NCI-H1417 (cell line): ENCODE measurements at places on chromosomes 2 and 18.

DNA sequence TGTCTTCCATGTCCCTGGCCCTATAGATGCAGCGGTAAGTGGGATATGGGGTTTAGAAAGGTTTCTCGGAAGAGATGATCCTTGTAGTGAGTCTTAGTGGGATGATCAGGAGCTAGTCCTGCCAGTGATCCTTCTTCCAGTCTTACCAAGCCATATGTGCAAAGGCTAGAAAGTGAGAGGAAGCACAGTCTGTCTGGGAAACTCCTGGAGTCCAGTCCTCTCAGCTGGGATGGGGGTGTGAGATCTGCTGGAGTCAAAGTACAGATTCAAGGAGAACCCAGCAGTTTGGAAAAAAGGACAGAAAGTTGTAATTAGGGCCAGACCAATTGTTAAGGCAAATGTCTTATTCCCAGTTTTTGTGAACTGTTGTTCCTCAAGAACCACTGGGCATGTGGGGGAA lies 83.3 kb downstream of the LIMS1 start:
- no peak for DNase-seq

DNA sequence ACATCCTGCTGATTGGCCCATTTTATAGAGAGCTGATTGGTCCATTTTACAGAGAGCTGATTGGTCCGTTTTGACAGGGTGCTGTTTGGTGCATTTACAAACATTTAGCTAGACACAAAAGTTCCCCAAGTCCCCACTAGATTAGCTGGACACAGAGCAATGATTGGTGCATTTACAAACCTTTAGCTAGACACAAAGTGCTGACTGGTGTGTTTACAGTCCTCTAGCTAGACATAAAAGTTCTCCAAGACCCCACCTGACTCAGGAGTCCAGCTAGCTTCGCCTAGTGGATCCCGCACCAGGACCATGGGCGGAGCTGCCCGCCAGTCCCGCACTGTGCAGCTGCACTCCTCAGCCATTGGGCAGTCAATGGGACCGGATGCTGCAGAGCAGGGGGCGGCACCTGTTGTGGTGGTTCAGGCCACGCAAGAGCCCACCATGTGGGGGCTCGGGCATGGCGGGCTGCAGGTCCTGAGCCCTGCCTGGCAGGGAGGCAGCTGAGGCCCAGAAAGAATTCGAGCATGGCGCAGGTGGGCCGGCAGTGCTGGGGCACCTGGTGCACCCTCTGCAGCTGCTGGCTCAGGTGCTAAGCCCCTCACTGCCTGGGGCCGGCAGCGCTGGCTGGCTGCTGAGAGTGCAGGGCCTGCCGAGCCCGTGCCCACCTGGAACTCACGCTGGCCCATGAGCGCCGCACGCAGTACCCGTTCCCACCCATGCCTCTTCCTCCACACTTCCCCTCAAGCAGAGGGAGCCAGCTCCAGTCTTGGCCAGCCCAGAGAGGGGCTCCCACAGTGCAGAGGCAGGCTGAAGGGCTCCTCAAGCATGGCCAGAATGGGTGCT lies 713.2 kb upstream of the GYPC start:
- DNase-seq = no peak

- no peak for DNase-seq
Observed at GRCh38 chr2:209988010-209988409, 14.4 kb upstream of the RPE start.

GRCh38 chr18:10264260-10264659 lies 190.2 kb upstream of the APCDD1 start:
- DNase-seq = no peak

- no peak for DNase-seq
Observed at GRCh38 chr2:222481941-222482340, 57.6 kb downstream of the SGPP2 start.

DNA sequence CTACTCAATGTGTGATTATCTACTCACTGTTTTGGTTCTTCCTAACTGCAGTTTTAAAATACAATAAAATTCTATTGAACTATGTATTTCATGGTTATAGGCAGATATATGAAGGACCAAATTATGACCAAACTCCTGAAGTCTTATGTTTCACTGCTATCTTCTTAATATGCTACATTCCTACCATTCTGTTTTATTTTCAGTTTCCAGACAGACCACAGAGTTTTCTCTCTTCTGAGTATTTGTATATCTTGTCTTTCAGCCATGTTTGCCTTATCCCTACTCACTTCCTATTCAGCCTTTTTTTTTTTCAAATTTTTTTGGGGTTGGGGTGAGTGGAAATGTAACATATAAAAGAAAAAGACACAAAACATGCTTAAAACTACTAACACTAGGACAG lies 6.3 kb downstream of the RFTN2 start:
- DNase-seq = no peak

DNA sequence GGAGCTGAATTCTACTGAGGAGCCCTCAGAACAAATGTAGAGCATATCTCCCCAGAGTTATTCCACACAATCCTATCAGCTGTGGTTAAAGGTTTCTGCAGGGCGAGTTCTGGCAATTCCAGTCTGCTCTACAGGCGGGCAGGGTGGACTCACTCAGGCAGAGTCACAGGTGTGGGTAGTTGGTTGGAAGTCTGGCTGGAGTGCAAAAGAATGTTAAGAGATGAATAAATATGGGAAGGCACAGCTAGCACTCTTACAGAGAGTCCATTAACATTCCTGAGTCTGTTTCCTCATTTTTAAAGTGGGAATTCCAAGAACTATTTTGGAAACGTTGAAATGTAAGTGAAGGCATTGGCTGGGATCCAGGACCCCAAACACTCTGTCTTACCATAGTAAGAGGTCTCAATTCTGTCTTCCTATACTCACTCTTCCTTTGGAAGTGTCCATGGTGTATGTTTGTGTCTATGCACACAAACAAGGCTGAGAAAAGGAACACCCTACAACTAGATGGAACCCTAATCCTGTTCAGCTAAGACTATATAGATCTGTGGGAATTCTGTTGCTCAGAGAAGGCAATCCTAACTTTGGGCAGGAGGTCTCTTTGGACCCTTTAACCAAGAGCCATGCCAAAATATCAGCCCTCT lies 63.3 kb upstream of the AQP4 start:
- no peak for DNase-seq

GRCh38 chr2:70714141-70714905 lies 53.7 kb downstream of the ADD2 start:
- DNase-seq = no peak

DNA sequence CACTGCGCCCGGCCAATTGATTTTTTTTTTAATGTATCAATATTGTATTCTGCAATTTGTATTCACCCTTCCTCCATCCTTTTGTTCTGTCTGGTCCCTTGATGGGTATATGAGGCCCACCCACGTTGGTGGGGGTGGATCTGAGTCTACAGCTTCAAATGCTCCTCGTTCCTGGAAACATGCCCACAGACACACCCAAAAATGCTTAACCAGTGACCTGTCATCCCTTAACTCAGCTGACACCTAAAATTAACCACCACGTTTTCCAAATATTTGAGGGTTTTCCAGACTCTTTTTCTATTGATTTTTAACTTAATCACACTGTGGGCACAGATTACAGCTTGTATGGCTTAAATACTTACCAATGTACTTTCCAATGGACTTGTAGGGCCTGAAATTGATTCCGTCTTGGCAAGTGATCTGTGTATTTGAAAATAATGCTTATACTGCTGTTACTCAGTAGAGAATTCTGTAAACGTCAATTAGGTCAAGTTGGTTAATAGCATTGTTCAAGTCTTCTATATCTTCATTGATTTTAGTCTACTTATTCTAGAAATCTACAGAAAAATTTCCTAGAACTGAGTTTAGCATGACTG lies 34.4 kb upstream of the CYP27C1 start:
- no peak for DNase-seq

- no peak for DNase-seq
Observed at GRCh38 chr18:69490813-69491212, 90.1 kb downstream of the DOK6 start.

- peak; percentile 18 for DNase-seq
Observed at GRCh38 chr18:44771956-44772917, 91.5 kb downstream of the SETBP1 start.

GRCh38 chr2:237695201-237695780 lies 67.9 kb downstream of the LRRFIP1 start:
- no peak for DNase-seq

GRCh38 chr18:49786019-49786720 lies 27.2 kb downstream of the ACAA2 start:
- no peak for DNase-seq

GRCh38 chr2:6846967-6847681 lies 18.6 kb downstream of the CMPK2 start:
- no peak for DNase-seq

DNA sequence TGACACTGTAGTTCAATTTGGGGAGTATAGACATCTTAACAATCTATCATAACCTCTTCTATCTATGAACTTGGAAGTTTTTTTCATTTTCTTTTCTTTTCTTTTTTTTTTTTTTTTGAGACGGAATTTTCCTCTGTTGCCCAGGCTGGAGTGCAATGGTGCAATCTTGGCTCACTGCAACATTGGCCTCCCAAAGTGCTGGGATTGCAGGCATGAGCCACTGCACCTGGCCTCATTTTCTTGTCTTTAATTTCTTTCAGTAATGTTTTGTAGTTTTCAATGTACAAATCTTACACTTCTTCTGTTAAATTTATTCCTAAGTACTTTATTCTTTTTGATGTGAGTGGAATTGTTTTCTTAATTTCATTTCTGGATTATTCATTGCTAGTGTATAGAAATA lies 14.6 kb downstream of the ASAP2 start:
- no peak for DNase-seq

DNA sequence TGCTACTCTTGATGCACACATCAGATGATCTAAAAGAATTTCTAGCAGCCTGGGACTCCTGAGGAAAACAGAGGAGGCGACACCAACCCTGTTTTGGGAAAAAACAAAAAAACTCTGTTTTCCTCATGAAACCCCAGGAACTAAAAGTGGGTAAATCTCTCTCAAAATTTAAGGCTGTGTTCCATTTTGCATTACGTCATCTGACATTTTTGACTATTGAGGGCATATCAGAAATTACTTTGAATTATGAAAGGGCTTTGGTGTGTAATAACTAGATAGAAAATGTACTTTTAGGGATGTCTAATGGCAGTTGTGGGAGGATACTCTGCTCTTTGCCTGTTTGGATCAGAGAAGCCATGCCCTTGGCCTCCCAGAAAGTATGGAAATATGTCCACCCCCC lies 963.0 kb downstream of the CNTNAP5 start:
- DNase-seq = no peak

GRCh38 chr18:5982332-5982731 lies 87.0 kb upstream of the TMEM200C start:
- no peak for DNase-seq

GRCh38 chr2:216318521-216318874 lies 53.8 kb downstream of the MARCHF4 start:
- peak; percentile 22 for DNase-seq

- no peak for DNase-seq
Observed at GRCh38 chr2:127593228-127594115, 52.5 kb upstream of the GPR17 start.

DNA sequence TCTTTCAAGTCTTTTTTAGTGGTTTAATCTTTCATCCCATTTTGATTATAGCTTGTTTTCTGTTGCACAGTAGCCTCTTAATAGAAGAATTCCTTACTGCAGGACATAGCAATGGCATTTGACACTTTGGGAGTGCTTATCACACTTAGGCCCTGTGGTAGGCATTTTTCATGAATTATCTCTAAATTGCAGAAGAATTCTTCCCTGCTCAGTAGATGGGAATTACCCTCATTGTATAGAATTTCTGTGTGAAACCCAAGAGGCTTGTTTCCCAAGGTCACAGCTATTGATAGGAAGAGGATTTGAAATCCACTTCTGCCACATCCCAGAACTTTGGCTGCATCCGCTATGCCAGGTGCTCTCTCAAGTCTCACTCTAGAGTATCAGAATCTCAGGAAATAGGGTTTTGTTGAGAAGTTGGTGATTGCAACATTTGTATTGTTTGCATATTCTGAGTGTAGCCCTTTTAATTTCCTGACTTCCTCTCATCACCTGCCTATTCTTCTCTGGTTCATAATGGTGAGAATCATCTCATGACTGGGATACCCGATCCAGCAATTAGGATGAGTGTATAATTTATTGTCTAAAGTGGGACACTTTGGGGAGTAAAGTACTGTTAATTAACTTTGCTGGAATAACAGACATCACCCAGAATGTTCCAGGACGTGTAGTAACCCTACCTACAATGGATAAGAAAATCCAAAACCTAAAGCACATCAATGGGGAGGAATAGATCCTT lies 255.2 kb upstream of the RASGRP3 start:
- DNase-seq = no peak

DNA sequence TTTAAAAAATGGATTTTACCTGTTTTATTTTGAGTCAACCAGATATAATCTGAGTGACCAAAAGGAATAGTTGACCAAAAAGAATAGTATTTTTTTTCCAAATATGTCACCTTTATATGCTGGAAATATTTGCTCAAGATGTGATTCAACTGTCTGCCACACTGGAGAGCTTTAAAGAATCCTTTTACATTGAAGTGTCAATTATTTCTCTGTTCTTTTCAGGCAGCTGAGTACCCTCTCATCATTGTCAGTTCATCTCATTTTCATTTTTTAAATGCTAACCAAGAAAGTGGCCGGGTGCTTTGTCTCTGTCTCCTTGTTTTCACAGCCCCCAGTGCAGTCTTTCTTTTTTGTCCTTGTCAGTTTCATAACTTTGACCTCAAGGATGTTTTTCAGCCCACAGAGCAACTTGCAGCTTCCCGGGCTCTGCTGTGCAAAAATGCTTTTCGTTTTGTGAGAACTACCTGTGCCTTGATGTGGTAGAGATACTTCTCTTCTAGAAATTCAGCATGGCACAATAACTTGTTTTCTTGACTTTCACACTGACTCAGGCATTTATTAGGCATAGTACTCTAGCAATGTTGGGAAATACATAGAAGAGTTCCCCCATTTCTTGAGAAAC lies 23.4 kb upstream of the CERS6 start:
- peak; percentile 70 for DNase-seq

- DNase-seq = no peak
Observed at GRCh38 chr2:159185401-159186130, 100.9 kb downstream of the WDSUB1 start.

GRCh38 chr2:134372141-134372540 lies 118.3 kb downstream of the MGAT5 start:
- DNase-seq = no peak

DNA sequence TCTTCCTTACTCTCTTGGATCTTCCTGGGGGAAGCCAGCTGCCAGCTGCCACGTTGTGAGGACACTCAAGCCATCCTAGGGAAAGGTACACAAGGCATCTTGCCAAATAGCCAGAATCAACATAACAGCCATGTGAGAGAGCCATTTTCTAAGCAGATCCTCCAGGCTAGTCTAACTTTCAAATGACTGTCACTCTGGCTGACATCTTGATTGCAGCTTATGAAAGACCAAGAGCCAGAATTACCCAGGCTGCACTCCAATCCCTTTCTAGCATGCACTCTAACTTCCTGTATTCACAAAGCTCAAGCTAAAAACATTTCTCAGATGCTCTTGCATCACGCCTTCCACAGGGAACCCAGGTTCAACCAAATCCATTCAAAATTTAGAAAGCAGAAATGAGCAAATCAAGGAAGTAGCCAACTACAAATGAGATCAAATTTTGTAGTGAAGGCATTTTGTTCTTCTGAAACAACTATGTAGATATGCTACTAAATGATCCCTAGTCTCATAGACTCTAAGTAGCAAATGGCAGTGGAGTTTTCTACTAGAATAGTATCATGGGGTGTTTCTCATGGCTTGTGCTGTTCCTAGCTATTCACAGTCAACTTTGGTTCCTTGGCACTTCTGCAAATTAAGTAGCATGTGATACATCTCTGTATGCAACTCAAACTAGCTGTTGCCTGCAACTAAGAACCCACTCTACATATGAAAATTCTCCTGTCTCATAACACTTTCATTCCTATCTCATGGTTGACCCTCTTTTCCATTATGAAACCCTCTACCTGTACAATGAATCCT lies 281.9 kb downstream of the ZEB2 start:
- DNase-seq = no peak
